Activated T-cell treated with anti-CD3 and anti-CD28 coated beads, Interleukin-2, amount 50 U/mL, for 24 hours (primary cell): ENCODE measurements at places on chromosomes 2 and 18.

GRCh38 chr18:35458677-35459441 is 38.9 kb downstream of the INO80C start:
- no peak for DNase-seq

DNA sequence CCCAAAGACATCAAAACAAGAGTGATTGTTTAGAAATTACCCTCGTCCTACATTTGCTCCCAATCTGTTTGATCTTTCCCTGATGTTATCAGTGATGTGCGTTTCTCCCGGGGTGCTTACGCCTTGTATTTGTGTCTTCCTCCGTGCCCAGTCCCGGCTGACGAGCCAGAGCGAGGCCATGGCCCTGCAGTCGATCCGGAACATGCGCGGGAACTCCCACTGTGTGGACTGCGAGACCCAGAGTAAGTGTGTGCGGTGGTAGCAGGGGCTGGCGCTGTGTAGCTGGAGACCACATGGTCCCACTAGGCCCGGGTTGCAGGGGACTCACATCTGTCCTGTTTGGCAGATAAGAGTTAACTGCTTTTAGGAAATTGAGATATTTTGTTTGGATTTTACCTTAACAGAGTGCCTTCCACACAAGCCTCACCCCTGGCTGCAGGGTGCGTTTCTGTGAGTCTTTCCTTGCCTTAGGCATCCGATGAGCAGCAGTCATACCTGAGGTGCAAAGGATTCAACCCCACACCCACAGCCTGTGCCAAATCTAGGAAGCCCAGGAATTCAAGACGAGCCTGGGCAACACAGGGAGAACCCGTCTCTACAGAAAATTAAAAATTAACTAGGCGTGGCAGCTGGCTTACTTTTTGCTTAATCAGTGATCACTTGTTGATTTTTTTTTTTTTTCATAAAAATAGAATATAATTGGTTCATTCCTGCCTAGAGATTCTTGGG is 127.4 kb downstream of the GBX2 start:
- no peak for DNase-seq

- no peak for DNase-seq
Observed at GRCh38 chr2:174903264-174903556, 102.0 kb downstream of the CHN1 start.

DNA sequence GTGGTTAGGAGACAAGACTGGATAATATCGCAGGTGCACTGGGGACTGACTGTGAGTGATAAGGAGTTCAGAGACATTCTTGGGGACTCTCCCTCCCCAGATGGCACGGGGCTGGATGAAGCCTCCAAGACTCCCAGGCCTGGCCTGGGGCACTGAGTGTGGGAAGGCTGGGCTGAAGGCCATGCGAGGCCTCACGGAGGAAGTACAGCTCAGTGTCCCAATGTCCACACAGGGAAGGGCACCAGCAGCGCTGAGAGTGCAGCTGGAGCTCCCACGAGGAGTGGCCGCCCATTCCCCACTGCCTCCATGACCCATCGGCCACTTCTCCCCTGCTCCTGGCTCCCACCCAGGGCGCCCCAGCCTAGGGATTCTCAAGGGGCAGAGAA is 6.5 kb downstream of the MFSD2B start:
- no peak for DNase-seq

- DNase-seq: peak; percentile 72
Observed at GRCh38 chr2:96556441-96557330, 20.1 kb downstream of the ARID5A start.

DNA sequence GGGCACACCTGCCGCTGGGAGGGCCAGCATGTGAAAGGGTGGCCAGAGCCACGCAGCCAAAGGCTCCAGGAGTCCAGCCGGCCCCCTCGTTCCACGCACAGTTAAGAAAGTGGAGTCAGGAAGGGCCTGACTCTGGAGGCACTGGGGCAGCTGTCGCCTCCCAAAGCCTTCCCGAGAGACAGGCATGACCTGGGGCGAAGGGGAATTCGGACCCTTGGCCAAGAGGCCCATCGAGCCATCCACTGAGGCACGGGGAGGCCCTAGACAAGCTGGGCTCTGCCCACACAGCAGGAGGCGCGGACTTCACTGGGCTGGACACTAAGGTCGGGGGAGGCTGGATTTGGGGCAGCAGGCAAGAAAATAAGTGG is 38.5 kb upstream of the SNED1 start:
- no peak for DNase-seq

GRCh38 chr2:239616729-239617128 is 215.9 kb upstream of the HDAC4 start:
- DNase-seq: no peak

- no peak for DNase-seq
Observed at GRCh38 chr2:286774-287392, 1.0 kb downstream of the ALKAL2 start.

DNA sequence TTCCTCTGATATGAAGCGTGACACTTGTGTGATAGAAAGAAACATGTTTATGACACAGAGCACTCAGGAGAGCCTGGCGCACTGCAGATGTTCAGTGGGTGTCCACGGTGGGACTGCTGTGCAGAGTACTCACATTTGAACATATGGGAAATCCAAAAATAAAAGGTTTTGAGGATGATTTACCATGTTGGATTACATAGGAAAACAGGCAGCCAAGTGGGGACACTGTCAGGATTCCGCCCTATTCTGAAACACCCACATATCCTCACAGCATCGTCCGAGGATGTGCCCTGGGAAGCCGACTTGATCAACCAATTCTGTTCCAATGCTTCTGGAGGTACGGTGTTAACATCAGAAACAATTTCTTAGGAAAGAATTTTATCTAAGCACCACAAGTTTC is 263.7 kb downstream of the TGIF1 start:
- no peak for DNase-seq

GRCh38 chr18:29184654-29185053 is 1007.7 kb upstream of the CDH2 start:
- no peak for DNase-seq

DNA sequence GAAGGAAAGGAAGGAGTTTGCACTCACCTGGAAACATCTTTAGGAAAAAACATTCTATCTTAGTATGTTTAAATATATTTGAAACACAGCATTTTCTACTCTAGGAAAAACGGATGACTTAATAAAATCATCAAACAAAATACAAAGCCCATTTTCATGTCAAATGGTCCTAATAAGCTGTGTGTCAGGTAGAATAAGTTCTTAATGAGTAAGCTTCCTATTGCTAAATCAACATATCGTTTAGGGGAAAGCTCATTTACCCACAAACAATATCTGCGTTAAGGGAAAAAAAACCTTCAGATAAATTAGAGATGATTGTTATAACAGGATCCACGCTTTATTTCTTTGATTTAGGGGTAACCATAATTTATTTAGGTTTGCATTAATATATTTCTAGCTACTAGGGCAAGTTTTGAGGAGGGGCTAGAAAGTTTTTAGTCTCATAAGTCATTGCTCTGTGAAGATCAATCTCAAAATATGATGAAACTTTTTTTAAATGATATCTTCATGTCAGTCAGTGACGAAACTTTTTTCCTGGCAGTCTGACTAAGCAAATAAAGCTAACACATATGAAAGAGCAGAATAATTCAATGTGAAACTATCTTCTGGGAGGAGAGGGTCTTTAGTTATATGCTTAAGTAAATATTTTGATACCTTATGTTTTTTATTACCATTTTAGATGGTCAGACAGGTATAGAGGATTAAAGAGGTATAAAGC is 147.1 kb downstream of the WDSUB1 start:
- no peak for DNase-seq

GRCh38 chr2:217652761-217653639 is 349.8 kb downstream of the TNS1 start:
- no peak for DNase-seq

GRCh38 chr2:64779117-64779690 is 125.5 kb upstream of the SERTAD2 start:
- DNase-seq: no peak
